Activated B cell treated with CpG ODN at 0.5 μM for 24 hours (primary cell): ENCODE measurements at places on chromosomes 5 and 9. TPM values are rescaled to one million over a fixed set of nuclear protein-coding genes. Genes with fewer than 3 reads are reported as not detected.

EDIL3 gene
- total RNA-seq: not detected in 2 replicates

ADAMTS13 gene
- 1.9 TPM in 2 replicates for total RNA-seq

- no peaks in the 10 kb centered on the region for H3K27me3 ChIP-seq
- H3K4me3 ChIP-seq: peak overlapping the region; percentile 11
Measured at GRCh38 chr5:68243251-68243650, 27.7 kb downstream of the PIK3R1 start.

DNA sequence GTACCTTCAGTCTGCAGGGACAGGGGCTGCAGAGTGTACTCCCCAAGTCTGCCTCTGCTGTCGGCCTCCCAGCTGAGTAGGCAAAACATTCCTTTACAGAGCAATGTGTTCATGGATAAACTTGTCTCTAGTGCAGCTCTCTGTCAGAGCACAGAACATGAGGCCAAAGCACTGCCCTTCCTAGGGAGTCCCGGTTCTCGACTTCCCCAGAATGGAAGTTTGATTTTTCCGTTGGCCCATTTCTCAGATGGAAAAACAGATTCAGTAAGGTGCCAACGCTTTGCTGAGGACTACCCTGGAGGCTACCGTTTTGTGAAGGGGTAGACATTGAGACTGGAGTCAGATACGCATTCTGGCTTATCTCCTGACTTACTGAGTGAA is 422 bp upstream of the TRIM32 start:
- H3K36me3 ChIP-seq: peaks cover 2% of the 10 kb centered on the region
- no peaks in the 10 kb centered on the region for H3K27me3 ChIP-seq
- peaks cover 46% of the 10 kb centered on the region for H3K4me1 ChIP-seq
- DNase-seq: no peak
- peak overlapping the region; percentile 89 for H3K4me3 ChIP-seq

DNA sequence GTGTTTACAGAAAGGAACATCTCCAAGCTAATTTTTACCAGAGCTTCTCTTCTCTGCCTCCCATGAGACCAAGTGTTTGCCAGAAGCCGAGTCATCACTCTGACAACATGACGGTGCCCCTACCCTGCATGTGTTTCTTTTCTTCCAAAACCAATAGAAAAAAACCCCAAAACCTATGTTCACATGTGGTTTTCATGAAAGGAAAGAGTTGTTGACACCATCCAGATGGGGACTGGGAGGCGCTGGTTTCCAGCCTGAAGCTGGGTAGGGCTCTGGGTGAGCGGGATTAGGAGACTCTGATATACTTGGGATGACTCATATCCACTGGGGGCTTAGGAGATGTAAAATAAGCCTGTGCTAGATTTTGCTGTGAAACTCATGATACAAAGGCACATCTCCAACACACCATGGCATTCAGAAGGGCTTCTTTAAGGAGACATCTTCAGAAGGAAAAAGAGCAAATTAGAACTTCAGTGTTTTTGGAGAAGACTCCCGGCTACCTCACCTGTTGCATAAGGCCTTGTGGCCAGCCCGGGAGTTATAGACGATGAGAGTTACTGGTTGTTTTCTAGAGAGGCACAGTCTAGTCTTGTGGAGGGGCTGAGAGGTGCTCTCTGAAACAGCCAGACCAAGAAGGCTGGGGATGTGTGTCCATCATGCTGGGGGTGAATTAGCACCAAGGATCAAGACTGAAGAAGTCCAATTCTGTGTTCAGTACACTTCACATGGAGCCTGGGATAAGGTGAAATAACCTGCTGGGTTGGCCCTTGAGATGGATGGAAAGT is 108.9 kb upstream of the LHFPL2 start:
- H3K4me1 ChIP-seq: peaks cover 78% of the 10 kb centered on the region
- peaks cover 2% of the 10 kb centered on the region for H3K36me3 ChIP-seq
- H3K27me3 ChIP-seq: no peaks in the 10 kb centered on the region
- peak overlapping the region; percentile 64 for H3K4me3 ChIP-seq
- peak overlapping the region; percentile 95 for H3K27ac ChIP-seq

- H3K27me3 ChIP-seq: peaks cover 15% of the 10 kb centered on the region
- no peaks in the 10 kb centered on the region for H3K36me3 ChIP-seq
- no peaks in the 10 kb centered on the region for H3K4me1 ChIP-seq
- H3K27ac ChIP-seq: no peak overlapping the region
- no peak for DNase-seq
Measured at GRCh38 chr9:78044189-78044588, 12.6 kb upstream of the GNAQ start.

DNA sequence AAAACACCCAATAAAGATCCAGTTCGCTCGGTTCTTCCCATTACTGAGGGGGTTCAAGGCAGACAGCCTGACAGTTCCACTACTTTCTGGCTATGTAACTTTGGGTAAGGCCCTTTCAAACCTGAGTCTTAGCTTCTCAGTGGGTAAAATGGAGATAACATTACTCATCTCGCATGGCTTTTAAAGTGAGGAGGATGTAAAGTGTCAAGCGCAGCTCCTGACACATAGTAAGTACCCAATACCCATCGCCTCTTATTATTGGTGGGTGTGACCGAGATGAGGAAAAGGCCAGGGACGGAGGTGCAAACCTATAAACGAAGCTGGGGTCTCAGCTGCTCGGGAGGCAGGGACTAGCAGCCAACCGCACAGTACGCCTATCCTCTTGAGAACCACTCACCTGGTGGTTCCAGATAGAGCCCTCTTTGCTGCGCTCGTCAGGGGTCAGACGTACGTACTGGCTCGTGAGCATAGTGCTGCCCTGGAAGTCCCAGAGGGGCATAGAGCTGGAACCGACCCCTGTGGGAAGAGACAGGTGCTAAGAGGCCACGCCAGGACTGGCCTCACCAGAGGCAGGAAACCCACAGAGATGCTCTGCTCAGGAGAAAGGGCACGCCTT is 584 bp downstream of the LMAN2 start:
- DNase-seq: no peak
- H3K27ac ChIP-seq: peak overlapping the region; percentile 100
- peak overlapping the region; percentile 98 for H3K4me3 ChIP-seq
